ENCODE measurements at places on chromosomes 4 and X. TPM values are rescaled to one million over a fixed set of nuclear protein-coding genes. Genes with fewer than 3 reads are reported as not detected.

GYPA gene
- total RNA-seq, result not detected

PGAM4 gene
- total RNA-seq, result 0.26 TPM

ARHGAP24 gene
- total RNA-seq, result 3.4 TPM

PCYT1B gene
- total RNA-seq, result not detected

ARMCX2 gene
- total RNA-seq, result not detected

H2BW2 gene
- not detected for total RNA-seq

RASL11B gene
- not detected for total RNA-seq
